Fibroblast of skin of abdomen (primary cell): ENCODE measurements at places on chromosomes 7 and 10.

DNA sequence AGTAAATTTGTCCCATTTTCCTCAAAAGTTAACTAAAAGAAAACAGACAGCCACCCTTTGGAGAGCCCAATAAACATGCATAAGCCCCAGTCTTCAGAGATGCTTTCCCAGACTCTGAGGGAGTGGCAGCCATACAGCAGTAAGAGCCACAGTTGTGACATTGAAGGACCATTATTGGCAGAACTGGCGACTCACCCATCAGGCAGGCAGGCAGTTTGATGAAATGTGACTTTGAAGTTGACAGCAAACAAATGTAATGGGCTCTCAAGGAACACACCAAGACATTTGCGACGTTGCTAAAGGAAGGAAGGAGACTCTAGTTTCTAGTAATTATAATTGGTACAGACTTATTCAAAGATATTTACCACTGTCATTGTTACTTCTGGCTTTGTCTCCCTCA, 287.5 kb upstream of the PHYHIPL start:
- no peak for DNase-seq

GRCh38 chr10:15068802-15069201, 19.8 kb downstream of the ACBD7 start:
- peak; percentile 11 for DNase-seq

- no peak for DNase-seq
Measured at GRCh38 chr10:89992575-89992974, 291.2 kb downstream of the KIF20B start.

- no peak for DNase-seq
Measured at GRCh38 chr10:8248868-8249267, 194.4 kb downstream of the GATA3 start.

- DNase-seq = no peak
Measured at GRCh38 chr10:113033991-113034390, 83.9 kb downstream of the TCF7L2 start.

DNA sequence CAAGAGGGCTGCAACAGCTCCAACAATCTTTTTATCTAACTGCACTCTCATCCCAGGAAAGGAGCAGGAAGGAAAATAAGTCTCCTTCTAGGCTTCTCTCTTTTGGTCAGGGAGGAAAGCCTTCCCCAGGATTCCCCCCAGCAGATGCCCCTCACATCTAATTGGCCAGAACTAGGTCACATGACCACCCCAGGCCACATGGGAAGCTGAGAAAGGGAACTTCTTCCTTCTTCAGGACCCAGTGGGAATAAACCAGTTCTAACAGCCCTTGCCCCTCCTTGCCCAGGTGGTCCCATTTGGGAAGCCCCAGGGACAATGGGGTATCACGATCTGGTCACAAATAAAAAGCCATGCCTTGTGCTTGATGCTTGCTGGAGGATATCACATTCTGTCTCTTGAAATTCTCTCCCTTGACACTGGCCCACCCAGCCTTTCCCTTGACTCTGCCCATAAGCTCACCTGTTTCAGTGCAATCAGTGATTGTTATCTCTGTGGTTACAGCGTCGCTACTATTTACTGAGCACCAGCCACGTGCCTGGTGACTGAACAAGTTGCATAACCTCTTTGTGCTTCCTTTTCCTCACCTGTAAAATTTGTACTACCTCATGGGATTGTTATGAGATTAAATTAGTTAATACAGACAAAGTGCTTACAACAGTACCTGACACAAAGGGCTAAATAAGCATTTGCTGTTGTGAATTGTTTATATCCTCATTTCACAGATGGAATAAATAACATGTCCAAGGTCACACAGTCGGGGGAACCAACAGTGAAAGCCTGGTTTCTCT, 9.0 kb upstream of the TACR2 start:
- no peak for DNase-seq

- DNase-seq = peak; percentile 74
Measured at GRCh38 chr7:135758531-135758932, 9.9 kb upstream of the FAM180A start.

- no peak for DNase-seq
Measured at GRCh38 chr10:121409466-121410104, 188.7 kb downstream of the FGFR2 start.

DNA sequence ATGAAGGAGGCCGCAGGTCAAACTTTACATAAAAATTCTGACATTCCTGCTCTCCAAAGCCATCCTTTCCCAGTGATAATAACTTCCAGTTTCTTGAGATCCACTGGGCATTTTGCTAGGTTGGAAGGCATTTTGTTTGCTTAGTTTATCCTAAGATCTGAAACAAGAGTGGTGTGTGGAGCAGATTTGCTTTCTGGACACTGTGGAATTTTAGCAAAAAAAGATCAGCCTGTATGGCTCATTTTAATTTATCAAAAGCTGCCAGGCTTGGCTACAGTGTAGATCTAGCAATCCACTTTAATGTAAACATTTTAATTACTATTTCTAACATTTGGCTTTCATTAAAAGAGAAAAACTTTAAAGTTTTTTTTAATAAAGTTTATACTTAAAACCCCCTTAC, 124.8 kb downstream of the SAMD9 start:
- no peak for DNase-seq

- DNase-seq = peak; percentile 51
Measured at GRCh38 chr10:49594594-49594993, 15.5 kb upstream of the SLC18A3 start.

DNA sequence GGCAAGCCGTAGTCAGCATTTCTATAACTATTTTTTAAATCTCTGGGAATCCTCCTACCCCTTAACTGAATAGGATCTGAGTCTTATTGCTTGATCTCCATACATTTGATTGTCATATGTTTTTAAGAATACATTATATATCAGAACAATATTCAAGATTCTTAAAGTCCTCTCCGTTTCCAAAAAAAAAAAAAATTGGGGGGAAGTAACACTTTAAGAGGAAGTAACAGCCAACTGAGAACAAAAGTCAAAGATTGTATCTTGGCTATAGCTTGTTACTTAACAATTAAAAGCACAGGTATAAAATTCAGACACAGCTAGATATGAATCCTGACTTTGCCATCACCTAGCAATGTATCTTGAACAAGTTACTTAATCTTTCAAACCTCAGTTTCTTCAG, 169.9 kb upstream of the ADO start:
- no peak for DNase-seq

DNA sequence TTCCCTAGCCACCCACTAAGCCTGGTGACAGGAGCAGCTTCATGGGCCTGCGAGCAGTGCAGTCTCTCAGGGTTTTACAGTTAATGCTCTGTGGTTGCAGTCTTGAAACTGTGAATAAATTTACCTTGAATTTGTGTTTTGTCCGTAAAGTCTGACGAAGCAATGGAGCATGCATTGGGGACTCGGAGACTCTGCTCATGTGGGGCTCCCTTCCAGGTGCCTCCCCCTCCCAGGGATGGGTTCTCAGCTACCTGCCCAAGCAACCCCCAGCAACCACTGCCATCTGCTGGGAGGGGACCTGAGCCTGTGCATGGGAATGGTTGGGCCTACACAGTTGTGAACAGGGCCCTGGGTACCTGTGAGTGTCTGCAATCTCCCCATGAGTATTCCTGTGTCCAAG, 36.3 kb upstream of the IKZF1 start:
- no peak for DNase-seq

GRCh38 chr7:80774843-80775242, 136.4 kb downstream of the CD36 start:
- DNase-seq = no peak

- DNase-seq = no peak
Measured at GRCh38 chr10:116270126-116270770, 2.8 kb downstream of the GFRA1 start.

- DNase-seq = no peak
Measured at GRCh38 chr10:96906864-96907263, 74.8 kb downstream of the LCOR start.

DNA sequence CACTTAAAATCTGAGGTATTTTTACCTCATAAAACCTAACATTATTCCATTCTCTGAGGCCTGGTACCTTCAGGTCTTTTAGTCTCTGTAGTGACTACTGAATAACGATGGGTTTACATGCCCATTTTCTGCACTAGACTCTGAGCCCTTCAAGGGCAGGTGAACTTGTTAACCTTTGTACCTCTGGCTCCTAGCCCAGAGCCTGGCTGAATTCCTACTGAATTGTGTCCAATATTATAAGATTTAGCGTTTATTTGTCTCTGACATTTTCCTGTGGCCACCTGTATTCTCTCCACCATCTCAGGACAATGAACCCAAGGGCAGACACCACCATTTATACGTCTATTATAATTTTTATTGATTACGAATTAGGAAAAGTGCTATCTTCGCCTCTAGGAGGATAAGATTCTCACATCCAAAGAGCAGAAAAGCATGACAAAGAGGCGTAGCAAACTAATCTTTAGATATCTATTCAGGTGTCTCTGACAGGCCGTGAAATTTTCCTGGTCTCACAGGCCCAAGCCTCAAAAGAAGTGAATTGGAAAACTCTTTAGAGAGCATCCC, 27.9 kb upstream of the HNRNPH3 start:
- no peak for DNase-seq

GRCh38 chr7:22193450-22193983, 163.4 kb downstream of the RAPGEF5 start:
- DNase-seq = peak; percentile 27

- no peak for DNase-seq
Measured at GRCh38 chr10:60903096-60903495, 40.9 kb downstream of the RHOBTB1 start.

DNA sequence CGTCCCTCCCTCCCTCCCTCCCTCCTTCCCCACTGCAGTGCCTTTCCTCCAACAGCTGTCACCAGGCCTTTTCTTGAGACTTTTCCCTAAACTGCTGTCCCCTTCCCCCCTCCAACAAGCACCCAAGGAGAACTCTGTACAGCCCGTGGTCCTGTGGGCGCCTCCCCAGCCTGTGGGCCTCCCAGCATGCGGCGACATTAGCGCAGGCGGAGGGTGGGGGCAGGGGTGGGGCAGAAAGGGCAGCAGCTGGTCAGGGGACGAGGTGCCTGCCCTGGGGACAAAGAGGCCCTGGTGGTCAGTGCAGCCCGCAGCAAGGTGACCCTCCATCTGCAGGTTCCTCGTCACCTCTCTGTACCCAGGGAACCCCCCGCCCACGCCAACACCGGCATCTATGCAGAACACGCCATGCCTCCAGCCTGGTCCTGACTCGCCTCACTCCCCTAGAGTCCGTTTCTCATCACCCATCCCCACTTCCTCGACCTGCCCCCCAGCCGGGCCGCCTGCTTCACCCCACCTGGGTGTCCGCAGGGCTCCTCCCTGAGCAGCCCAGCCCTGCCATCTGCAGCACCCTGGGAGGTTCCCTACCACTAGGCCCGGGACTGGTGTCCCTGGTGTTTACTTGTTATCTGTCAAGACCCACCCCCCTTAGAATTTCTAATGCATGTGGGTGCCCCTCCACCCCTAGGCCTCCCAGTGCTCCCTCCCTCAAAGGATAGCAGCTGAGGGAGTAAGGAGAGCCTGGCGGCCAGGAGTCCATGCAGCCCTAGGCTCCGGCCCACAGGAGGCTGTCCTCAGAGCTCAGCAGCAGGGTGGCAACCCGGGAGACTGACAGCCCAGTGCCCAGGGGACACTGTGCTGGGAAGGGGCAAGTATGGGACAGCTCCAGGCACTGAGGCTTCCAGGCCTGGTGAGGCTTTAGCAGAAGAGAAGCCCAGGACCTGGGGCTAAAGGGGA, 147.8 kb downstream of the ARHGAP22 start:
- no peak for DNase-seq

GRCh38 chr10:23656735-23657134, 217.9 kb downstream of the OTUD1 start:
- peak; percentile 13 for DNase-seq

GRCh38 chr7:112538726-112539255, 58.0 kb downstream of the LSMEM1 start:
- DNase-seq = peak; percentile 40

- no peak for DNase-seq
Measured at GRCh38 chr10:127402596-127403409, 146.3 kb upstream of the NPS start.

GRCh38 chr7:28290496-28290895, 109.9 kb upstream of the JAZF1 start:
- no peak for DNase-seq

- no peak for DNase-seq
Measured at GRCh38 chr7:77958436-77958835, 159.9 kb downstream of the PHTF2 start.

DNA sequence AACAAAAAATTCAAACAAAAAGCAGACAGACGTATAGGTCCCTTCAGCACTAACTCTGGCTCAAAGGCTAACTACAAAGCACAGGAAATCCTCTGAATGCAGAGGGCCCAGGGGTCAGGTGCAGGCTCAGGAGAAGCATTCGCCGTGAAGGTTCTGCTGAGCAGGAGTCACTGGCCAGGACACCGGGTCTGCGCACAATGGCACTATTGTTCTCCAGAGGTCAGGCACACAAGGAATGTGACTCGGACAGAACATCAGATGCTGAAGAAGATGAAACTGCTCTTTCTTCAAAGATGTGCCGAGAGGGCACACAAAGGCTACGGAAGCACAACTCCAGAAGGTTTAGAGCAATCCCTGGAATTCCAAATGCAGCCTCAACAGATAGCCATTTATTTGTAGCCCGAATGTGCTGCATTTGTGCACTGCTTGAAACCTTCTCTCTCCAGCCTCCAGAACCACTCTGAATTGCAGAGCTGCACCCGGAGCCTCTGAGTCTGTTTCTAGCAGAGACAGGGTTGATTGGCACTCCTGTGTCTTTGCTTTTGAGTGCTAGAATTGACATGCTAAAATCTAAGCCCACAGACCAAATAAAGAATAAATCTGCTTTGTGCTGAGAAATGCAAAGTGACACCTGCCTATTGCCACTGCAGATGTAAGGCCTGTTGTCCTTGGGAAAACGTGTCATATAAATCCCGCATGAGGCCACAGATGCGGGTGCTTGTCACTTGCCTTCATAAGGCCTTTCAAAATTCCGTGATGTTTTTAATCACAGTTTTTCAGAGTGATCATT, 85.4 kb upstream of the AFAP1L2 start:
- no peak for DNase-seq

- DNase-seq = peak; percentile 74
Measured at GRCh38 chr7:121081327-121081936, 92.9 kb downstream of the CPED1 start.

- DNase-seq = peak; percentile 71
Measured at GRCh38 chr10:94412449-94412848, 10.1 kb downstream of the TBC1D12 start.

GRCh38 chr10:15370212-15370855, 755 bp downstream of the FAM171A1 start:
- DNase-seq = peak; percentile 28

DNA sequence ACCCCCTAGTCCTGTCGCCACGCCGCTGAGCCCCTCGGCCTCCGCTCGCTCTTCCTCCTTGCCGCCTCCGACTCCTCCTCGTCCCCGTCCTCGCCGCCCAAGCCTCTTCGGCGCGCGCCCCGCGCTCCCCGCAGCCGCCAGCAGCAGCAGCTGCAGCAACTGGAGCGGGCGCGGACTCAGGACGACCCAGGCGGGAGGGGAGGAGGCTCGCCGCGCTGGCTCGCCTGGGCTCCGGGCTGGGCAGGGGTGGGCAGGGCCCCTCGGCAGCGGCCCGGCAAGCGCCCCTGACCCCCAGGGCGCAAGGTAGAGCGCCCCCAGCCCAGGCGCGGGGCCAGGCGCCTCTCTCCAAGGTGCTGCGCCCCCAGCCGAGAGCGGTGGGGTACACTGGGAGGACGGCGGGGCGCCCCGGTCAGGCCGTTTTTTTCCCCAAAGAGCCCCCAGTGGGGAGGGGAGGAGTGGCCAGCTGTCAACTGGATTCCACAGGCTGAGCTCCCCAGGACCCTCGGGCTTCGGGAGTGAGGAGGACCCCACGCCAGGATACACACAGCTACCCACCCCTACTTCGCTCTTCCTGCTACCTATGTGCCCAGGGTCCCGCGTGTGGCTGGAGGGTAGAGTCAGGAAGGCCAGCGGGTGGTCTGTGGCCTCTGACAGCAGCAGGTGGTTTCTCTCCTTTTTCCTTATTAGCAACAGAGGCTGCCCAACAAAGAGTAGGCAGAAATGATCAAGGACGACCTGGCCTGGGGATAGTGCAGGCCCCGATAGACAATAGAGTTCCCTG, 903 bp upstream of the KCNMA1 start:
- DNase-seq = peak; percentile 58
